ENCODE measurements at places on chromosomes 5 and 9.

GRCh38 chr5:1128977-1129710, 17.3 kb upstream of the SLC12A7 start:
- no peak for DNase-seq

DNA sequence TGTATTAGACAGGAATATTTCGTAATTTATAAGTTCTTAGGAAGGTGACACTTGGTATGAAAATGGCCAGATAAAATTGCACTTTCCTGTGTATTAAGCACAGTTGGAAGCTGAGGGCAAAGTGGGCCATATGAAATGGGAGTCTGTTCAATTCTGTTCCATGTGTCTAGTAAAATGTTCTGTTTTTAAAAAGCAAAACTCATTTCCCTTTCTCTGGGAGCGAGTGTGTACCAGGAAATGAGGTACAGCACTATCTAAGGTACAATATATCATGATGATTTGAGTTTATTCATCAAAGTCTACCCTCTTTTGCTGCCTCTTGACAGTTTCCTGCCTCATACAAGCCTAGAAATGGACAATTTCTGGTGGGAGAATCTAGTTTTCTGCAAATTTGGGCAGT, 51.2 kb upstream of the KCNN2 start:
- no peak for DNase-seq

GRCh38 chr5:78242001-78242400, 52.5 kb downstream of the AP3B1 start:
- no peak for DNase-seq

- DNase-seq: no peak
These were observed 109.3 kb downstream of the DAPK1 start for GRCh38 chr9:87606841-87607521.

- peak; percentile 55 for DNase-seq
These were observed 1468.0 kb downstream of the FOXD4L5 start for GRCh38 chr9:63816751-63817621.

GRCh38 chr5:28249771-28250415, 1211.5 kb upstream of the CDH9 start:
- DNase-seq: no peak

GRCh38 chr9:128495296-128495695, 9.2 kb upstream of the GLE1 start:
- no peak for DNase-seq

DNA sequence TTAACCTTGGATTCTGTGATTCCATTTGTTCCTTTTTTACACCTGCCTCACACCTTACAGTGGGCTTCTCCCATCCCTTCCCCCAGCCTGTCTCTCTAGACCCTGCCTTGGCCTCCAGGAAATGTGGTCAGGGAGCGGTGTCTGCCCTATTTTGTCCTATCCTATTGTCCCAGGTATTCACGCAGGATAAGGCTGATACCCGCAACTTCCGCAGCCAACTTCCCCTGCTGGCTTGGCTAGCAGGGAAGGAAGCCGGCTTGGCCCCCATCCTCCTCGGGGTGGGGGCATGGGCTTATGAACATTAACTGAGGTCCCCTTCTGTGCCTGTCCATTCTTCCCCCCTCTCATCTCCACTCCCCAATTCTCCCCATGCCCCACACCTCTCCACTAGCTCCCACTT, 3.5 kb downstream of the CSF1R start:
- no peak for DNase-seq

- no peak for DNase-seq
These were observed 7.1 kb downstream of the BRD9 start for GRCh38 chr5:885529-885928.

- DNase-seq: no peak
These were observed at the start of gene FAM163B for GRCh38 chr9:133609311-133610098. Gene FAM163B (minus strand): TSS chr9:133609389. CDS start chr9:133580223, 29,166 bp downstream.

DNA sequence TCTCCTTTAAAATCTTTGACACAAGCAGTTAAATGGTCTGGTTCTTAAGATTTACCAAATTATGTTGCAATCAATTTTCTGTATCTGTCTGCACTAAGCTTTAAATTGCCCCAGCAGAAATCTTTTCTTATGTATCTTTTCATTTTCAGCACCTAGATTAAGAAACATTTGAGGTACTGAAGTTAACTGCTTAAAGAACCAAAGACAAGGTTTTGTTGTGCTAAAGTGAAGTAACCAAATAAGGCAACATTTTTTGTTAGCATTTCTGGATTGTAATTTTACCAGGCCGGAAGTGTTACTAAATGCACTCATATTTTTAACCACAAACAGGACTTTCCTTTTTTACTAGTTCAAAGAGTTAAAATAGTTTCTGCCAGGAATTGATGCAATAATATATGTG, 24.1 kb upstream of the MTAP start:
- no peak for DNase-seq

DNA sequence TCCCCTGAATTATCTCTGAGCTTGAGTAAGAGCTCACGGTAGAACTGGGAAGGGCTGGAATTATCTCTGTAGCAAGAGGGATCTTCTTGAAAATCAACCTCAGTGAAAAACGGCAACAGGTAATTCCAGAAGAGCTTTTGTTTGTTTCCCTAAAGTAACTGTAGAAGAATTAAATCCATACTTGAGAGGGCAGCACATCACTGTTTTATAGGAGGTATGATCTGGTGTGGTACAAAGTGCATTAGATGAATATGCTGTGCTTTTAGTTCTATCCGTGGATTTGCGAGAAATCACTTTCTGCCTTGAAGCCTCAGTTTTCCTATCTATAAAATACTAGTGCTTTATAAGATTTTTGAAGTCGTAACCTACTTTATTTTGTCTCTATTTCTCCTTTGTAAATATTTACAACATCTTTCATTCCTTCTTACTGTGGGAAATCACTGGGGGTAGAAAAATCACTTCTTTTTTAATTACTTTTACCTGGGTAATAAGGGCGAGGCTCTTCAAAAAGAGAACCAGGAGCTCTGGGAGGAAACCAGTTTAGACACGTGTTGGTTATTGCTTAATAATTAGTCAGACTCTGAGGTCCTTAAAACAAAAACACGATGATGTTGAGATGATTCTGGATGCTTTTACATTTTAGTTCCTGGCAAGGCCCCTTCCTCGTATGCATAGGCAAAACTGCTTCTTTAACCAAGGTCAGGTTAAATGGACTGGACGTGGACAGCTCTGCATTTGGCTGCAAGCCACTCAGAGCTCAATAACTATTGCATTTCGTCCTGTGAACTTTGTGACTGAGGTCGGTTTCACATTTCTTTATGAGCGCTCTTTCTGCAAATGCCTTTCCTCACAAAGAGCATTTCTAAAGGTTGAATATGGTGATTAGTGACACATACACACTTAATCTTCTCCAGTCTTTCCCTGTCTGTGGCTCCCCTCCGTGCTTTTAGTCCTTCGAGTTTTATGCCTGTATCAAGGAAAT, 376.1 kb downstream of the BRINP1 start:
- no peak for DNase-seq

DNA sequence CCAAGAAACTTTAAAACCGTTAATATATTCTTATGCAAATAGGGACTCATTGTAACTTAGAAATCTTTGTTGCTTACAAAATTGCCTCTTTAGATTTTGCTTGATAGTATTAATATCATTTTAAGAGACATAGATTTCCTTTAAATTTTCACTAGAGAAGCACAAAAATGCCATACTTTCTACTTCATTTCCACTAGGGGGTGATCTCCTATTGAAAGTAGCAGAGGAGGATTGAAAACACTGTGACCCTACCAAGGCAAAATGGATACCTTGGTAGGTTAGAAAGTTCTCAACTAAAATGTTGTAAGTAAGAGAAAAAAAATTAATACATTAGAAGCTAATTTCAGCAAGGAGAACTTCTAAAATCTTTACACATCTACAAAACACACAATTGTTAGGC, 204.9 kb downstream of the CHSY3 start:
- DNase-seq: no peak

DNA sequence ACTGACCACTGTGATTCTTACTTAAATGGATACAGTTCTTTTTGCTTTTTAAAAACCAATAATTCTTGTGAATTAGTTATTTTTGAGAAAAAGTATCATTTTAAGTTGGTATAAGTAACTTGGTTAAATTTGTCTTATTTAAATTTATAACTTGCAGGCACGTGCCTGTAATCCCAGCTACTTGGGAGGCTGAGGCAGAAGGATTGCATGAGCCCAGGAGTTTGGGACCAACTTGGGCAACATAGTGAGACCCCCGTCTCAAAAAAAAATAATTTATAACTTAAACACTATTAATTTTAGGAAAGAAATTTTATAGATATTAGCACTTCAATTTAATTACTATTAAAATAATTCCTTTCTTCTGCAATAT, 5.0 kb downstream of the CPEB4 start:
- DNase-seq: no peak

GRCh38 chr9:121360601-121361374, 9.3 kb downstream of the STOM start:
- no peak for DNase-seq

DNA sequence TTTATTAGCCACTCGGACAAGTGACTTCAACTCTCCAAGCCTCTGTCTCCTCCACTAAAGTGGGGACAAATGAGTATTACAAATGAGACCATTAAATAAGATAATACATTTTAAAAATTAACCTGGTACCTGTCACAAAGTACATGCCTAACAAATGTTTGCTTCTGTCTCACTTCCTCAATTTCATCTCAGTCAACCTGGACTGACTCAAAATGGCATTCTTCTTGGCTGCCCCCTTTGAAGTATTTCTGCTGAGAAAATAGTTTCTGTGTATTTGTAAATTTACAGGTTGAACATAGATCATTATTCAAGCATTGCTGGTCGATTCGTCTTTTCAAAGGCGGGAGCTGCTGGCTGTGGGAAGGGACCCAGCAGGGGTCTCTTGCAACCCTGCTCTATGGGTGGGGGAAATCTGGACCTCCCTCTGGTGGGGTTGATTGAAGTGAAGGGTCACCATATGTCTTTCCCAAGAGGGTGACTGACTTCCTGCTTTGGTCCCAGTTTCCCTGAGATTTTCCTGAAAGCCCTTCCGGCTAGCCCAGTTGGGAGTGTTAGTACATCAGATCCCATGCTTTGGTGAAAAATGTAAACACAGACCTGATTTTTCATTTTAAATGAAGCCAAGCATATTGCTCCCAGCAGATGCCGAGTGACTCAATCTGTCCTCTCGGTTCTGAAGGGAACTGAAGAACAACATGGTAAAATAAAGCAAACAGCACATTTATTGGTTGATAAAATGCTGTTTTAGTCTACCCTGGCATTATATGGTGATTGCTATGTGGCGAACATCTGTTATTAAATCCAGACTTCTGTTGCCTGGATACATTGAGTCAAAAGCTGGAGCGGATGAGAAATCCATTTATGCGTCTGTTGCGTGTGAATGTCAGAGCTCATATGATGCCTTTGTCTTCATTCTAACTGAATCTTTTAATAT, 73.0 kb downstream of the KCNIP1 start:
- no peak for DNase-seq

DNA sequence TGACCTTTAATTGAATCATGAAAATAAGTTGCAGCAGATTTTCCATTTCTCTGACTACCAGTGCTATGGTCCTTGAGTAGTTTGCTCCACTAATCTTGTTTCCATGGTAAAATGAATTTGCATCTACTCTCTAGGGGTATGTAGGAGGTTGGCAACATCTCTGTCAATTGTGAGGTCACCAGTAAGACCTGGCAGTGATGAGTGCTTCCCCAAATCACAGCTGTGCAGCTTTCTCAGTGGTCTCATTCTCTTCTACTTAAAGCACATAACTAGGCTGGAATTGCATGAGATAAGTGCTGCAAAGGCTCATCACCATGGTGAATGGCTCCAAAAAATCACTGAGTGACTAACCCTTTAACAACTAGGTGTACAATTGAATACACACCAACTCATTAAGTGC, 36.3 kb downstream of the ADAMTS19 start:
- no peak for DNase-seq

- DNase-seq: no peak
These were observed 11.4 kb downstream of the BASP1 start for GRCh38 chr5:17228821-17229291.
